GM23248 (cell line): ENCODE measurements at places on chromosomes 2 and 18.
A peak's percentile ranks its signal among the peaks of the same experiment; 100 is the strongest.

DNA sequence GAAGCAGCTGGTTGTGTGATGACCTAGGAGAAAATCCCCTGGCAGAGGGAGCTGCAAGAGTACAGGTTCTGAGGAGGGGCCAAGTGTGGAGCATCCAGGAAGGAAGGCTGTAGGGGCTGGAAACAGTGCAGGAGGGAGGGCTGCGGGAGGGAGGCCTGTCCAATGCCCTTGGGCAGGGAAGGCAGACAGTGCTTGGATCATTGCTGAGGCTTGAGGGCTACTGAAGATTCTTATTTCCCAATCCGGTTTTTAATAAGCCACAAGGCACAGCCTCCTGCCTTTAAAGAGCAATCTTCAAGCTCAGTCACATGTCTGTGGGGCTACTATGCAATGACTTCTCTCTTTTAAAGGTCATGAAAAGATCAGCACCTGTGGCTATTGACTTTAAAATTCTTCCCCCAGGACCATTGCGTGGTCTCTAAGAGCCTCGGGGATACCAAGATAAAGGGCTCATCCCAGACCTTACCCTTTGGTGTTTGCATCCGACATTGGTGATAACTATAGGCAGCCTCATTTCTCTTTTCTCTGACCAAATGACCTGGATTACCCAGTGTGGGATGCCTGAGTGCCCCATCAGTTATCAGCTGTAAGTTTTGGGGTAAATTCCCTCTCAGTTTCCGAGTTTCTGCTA lies 149.6 kb downstream of the DOCK10 start:
- peak; percentile 3 for DNase-seq

- no peak for DNase-seq
Measured at GRCh38 chr2:196702641-196703040, 63.1 kb downstream of the CCDC150 start.

DNA sequence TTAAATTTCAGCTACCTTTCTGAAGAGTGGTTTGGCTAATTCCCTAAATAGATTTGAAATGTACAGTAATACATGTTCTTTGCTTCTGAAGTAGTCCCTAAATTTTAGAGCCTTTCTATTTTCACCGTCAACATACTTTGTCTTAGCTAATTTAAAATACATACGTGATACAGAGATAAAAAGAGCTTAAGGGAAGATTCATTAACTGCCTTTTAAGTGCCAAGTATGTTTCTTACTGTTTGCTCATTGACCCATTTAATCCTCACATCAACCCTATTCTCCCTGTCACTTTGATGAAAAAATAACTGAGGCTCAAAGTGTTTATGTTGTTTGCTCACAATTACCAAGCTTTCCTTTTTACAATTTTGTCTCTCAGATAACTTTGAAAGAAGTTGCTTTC lies 118.6 kb upstream of the CDH7 start:
- no peak for DNase-seq

- DNase-seq = peak; percentile 83
Measured at GRCh38 chr2:96523659-96524481, 12.7 kb upstream of the ARID5A start.

DNA sequence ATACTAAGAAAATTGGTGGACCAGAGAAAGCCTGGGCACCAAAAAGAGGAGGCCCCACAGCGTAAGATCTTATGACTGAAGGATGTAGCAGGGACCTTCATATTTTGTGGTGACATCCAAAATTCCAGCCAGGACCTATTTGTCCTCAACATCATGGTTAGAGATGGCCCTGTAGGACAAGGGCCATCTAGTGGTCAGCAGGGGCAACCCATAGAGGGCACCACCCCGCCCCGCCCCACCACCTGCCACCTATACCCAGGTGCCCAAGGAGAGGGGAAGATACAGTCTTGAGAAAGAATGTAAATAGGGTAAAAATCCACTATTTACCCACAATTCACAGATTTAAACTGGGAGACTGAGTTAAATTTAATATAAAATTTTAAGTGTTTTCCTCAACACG lies 59.6 kb upstream of the TMEM163 start:
- DNase-seq = no peak

GRCh38 chr2:44843086-44843485 lies 98.4 kb upstream of the SIX3 start:
- DNase-seq = no peak
